ENCODE measurements at places on chromosomes 2 and 18. TPM values are rescaled to one million over a fixed set of nuclear protein-coding genes. Genes with fewer than 3 reads are reported as not detected.

Gene ARHGAP15
- total RNA-seq, result 1.4 TPM

Gene ACTG2
- 3.5 TPM for total RNA-seq

Gene IL36A
- total RNA-seq, result not detected

Gene GKN2
- total RNA-seq, result not detected

Gene FAM124B
- total RNA-seq, result 0.26 TPM

Gene DUSP19
- total RNA-seq, result 3.3 TPM

Gene SP3
- total RNA-seq, result 93.7 TPM

Gene MARCHF4
- total RNA-seq, result 1.0 TPM

Gene CCDC85A
- not detected for total RNA-seq

Gene TMEM169
- total RNA-seq, result 0.16 TPM

Gene RGPD4
- total RNA-seq, result not detected
